ENCODE measurements at places on chromosomes 6 and 20.

DNA sequence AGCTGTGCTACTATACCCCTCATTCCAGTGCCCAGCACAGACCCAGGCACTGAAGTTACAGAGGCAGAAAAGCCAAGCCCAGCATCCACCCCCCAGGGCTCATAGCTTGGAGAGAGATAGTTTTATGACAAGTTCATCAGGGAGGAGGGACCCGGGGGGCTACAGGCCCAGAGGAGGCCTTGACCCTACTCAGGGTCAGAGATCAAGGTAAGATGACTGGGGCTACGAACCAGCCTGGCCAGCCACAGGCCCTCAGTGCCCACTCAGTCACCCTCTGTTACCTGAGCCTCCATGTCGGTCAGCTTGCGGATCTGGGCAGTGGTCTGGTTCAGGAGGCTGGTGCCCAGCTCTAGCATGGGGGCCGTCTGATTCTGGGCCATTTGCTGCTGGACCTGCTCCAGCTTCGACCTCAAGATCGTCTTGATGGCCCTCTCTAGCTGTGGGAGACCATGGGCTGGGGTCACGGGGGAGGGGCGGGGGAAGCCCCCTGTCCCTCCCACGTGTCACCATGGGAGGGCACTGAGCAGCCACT lies 26.1 kb downstream of the ANGPT4 start:
- no peak overlapping the region for H3K27ac ChIP-seq
- no peaks in the 10 kb centered on the region for H3K4me1 ChIP-seq
- no peaks in the 10 kb centered on the region for H3K36me3 ChIP-seq

- no peak overlapping the region for H3K27ac ChIP-seq
- no peak overlapping the region for H3K4me3 ChIP-seq
- no peak for DNase-seq
- H3K4me1 ChIP-seq = no peaks in the 10 kb centered on the region
These were observed 64.5 kb downstream of the CDC5L start for GRCh38 chr6:44451803-44452695.

DNA sequence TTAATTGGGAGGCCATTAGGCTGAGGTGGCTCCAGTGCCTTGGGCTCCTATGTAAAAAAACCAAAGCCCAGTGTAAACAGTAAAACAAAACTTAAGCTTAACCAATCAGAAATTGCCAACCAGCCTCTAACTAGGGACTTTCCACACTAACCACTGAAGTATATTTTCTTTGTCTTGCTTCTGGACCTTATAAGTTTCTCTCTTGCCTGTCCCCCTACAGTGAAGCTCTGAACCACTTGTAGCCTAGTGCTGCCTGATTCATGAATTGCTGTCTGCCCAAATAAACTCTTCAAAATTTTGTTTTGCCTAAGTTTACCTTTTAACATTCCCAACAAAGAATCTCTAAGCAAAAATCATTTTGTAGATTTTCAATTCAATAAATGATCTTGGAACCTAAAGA lies 28.2 kb downstream of the POPDC3 start:
- DNase-seq = no peak
- no peak overlapping the region for H3K27ac ChIP-seq
- no peaks in the 10 kb centered on the region for H3K4me1 ChIP-seq
- no peak overlapping the region for H3K4me3 ChIP-seq
- H3K36me3 ChIP-seq = no peaks in the 10 kb centered on the region

- DNase-seq = no peak
- no peaks in the 10 kb centered on the region for H3K4me1 ChIP-seq
- no peaks in the 10 kb centered on the region for H3K36me3 ChIP-seq
- H3K4me3 ChIP-seq = no peak overlapping the region
- H3K27me3 ChIP-seq = no peaks in the 10 kb centered on the region
These were observed 122.9 kb upstream of the QKI start for GRCh38 chr6:163291622-163292021.

- no peaks in the 10 kb centered on the region for H3K27me3 ChIP-seq
- H3K4me1 ChIP-seq = peaks cover 17% of the 10 kb centered on the region
- H3K36me3 ChIP-seq = no peaks in the 10 kb centered on the region
- DNase-seq = no peak
- H3K4me3 ChIP-seq = peak overlapping the region; percentile 90
- peak overlapping the region; percentile 97 for H3K27ac ChIP-seq
These were observed 86.6 kb downstream of the SESN1 start for GRCh38 chr6:109008054-109008453.

DNA sequence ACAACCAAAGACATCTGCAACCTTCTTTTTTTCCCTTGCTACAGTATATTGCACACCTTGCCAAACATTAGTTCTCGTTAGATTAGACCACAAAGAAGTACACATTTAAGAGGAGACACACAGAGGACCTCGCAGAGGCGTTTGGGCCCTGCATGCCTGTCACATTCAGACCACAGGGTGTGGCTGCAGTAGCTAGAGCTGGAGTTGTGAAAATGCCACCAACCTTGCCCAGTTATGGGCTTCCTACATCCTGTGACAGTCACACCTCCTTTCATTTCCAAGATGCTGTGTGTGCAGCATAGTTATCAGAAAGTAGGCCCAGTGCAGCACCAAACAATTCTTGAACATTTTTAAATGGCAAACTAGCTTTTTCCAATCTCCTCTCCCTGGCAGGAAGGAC lies 2.4 kb downstream of the SYNE1 start:
- no peak overlapping the region for H3K4me3 ChIP-seq
- H3K27ac ChIP-seq = no peak overlapping the region
- H3K27me3 ChIP-seq = peaks cover 5% of the 10 kb centered on the region

GRCh38 chr20:44910690-44911262 lies 916 bp downstream of the PABPC1L start:
- peaks cover 10% of the 10 kb centered on the region for H3K4me1 ChIP-seq
- peak overlapping the region; percentile 65 for H3K4me3 ChIP-seq
- DNase-seq = no peak

DNA sequence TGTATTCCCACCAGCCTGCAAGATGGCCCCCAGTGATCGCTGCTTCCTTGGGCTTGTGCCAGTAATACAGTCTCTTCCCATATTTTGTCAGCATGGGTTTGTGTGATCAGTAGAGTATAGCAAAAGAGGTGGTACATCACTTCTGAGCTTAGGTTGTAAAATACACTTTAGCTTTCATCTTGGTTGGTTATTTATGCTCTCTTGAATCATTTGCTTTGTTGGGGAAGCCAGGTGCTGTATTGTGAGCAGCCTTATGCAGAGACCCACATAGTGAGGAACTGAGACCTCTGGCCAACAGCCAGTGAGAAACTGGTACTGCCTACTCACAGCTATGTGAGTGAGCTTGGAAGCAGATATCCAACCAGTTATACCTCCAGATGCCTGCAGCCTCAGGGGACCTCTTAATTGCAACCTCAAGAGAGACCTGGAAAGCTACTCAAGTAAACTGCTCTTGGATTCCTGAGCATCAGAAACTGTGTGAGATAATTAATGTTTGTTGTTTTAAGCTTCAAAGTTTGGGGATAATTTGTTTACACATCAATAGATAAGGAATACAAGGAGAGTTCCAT lies 229.3 kb downstream of the FARS2 start:
- no peaks in the 10 kb centered on the region for H3K36me3 ChIP-seq
- H3K27me3 ChIP-seq = no peaks in the 10 kb centered on the region
- H3K27ac ChIP-seq = no peak overlapping the region

DNA sequence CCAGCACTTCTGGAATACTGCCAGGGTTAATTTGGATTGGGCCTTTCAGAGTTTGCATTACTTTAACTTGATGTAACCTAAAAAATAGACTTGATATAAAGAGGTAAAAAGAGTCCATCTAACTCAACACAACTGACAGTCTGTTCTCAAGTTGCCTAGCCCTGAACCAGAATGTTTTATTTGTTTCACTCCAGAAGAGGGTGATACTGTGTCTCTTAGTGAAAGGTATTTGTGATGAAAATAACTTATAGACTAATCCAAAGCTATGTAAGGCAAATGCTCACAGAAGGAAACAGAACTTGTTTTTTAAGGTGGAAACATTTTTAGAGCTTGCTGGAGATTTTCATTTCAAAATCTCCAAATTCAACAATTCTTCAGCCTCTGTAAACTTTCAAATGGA lies 469.1 kb upstream of the RUNX2 start:
- no peaks in the 10 kb centered on the region for H3K27me3 ChIP-seq
- no peak for DNase-seq

DNA sequence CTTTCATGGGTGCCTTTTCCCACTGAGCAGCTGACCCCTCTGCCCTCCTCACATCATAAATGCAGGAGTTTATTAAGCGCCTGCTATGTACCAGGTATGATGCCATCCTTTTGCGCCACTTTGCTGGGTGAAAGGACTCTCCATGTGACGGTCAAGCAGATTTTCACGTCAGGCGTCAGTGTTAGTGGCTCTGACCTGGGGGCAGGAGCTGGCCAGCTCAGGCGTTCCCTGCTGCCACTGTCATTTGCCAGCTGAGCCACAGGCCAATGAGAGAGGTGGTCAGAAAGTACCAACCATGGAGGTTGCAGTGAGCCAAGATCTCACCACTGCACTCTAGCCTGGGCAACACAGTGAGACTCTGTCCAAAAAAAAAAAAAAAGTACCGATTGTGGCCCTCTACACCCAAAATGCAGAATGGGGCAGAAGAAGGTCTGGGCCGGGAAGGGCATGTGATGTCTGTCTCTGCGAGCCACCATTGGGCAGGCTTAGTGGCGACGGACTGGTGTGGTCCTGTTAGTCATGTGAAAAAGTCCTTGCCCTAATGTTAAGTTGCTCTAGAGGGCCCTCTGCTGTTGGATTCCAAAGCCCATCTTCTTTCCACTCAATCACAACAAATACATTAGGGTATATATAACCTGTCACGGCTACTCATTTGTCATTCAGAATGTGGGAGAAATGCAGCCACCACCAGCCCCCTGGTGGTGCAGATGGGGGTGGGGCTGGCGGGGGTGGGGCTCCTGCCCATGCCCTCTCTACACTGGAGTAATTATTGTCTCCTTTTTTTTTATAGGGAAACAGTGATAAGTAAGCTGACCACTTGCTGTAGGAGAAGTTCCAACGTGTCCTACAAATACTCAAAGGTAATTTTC lies 18.4 kb upstream of the SLC22A1 start:
- H3K27ac ChIP-seq = no peak overlapping the region
- H3K4me1 ChIP-seq = no peaks in the 10 kb centered on the region
- H3K4me3 ChIP-seq = no peak overlapping the region
- no peaks in the 10 kb centered on the region for H3K27me3 ChIP-seq

DNA sequence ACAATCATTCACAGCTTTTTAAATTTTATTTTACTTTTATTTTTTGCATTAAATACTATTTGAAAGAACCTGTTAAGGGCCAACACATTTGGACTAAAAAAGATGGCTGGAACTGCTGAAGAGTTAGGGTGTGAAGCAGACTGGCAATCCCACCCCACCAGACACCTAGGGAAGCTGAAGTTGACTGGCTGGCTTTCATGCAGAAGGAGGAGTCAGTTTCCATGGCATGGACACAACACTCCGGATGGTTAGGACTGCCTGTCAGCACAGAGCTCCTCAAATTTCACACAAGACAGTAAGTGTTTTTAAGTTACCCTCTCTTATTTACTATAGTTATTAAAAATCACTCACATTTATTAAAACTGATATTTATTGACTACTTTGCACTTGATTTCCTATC lies at the start of gene ANKRD66:
ANKRD66 (plus strand) TSS at position 238 of the 400 bp plus-strand sequence. CDS start 5,016 bp downstream, outside the sequence.
- no peak for DNase-seq
- no peak within 1 kb of the TSS for H3K4me3 ChIP-seq
- no peaks in the 10 kb centered on the region for H3K36me3 ChIP-seq
- H3K27ac ChIP-seq = no peak within 1 kb of the TSS
- H3K27me3 ChIP-seq = no peaks in the 10 kb centered on the region

DNA sequence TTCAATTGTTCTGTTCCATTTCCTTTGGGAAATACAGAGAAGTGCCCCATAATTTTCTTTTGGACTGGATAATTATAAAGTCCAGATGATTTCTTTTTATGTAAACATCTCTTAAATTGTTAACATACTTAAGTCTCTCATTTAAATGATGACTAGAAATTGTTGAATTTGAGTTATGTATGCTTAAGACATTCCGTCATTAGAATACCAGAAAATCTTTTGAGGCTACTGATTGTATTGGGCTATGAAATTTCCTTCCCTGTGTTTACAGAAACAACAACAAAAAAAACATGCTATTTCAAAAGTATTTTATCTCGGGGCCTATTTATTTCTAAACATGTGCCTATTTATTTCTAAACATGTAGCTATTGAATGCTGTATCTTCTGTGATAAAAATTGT lies 125.4 kb downstream of the SH3BGRL2 start:
- H3K4me1 ChIP-seq = no peaks in the 10 kb centered on the region
- DNase-seq = no peak
- no peaks in the 10 kb centered on the region for H3K27me3 ChIP-seq
- no peaks in the 10 kb centered on the region for H3K36me3 ChIP-seq
- no peak overlapping the region for H3K27ac ChIP-seq

Measured in effector memory CD4-positive, alpha-beta T cell (primary cell).